ENCODE measurements at places on chromosomes 12 and 14. TPM values are rescaled to one million over a fixed set of nuclear protein-coding genes. Genes with fewer than 3 reads are reported as not detected.

SERPINA3 gene
- total RNA-seq = 0.15 TPM

SLC38A4 gene
- total RNA-seq = 1.2 TPM

KRT79 gene
- total RNA-seq = not detected

APEX1 gene
- 67.1 TPM for total RNA-seq

KRT72 gene
- total RNA-seq = not detected

CIROP gene
- 1.7 TPM for total RNA-seq

LMBR1L gene
- 88.0 TPM for total RNA-seq

BIN2 gene
- total RNA-seq = not detected

TIMM9 gene
- total RNA-seq = 26.6 TPM

SAMD15 gene
- 3.3 TPM for total RNA-seq

SIRT4 gene
- 1.9 TPM for total RNA-seq

PAH gene
- total RNA-seq = not detected

APOF gene
- not detected for total RNA-seq

POTEG gene
- total RNA-seq = not detected
